ENCODE measurements at places on chromosomes 12 and 14. TPM values are rescaled to one million over a fixed set of nuclear protein-coding genes. Genes with fewer than 3 reads are reported as not detected.

PZP gene
- total RNA-seq, result not detected

GRCh38 chr12:132142679-132143335 lies 1.3 kb downstream of the DDX51 start:
- peak overlapping the region; percentile 82 for H3K4me3 ChIP-seq
- peaks cover 35% of the 10 kb centered on the region for H3K4me1 ChIP-seq
- peaks cover 40% of the 10 kb centered on the region for H3K36me3 ChIP-seq
- no peak for DNase-seq
- H3K27ac ChIP-seq, result no peak overlapping the region
- H3K27me3 ChIP-seq, result no peaks in the 10 kb centered on the region

DNA sequence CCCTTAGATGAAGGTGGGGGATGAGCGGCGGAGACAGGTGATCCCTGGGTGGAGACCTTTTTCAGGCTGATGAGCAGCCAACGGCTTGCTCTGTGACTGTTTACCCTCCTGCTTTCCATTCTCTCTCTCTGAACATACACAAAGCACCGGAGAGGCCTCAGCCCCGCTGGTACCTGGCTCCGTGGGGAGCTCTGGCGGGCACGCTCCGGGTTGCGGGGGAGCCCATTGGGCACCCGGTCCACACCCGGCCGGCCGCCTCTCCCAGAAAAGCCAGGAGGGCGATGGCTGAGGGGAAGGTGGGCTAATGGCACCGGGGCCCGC lies 545 bp downstream of the SMARCC2 start:
- H3K4me1 ChIP-seq, result peaks cover 43% of the 10 kb centered on the region
- H3K27me3 ChIP-seq, result no peaks in the 10 kb centered on the region
- H3K27ac ChIP-seq, result peak overlapping the region; percentile 82
- DNase-seq, result no peak
- peaks cover 39% of the 10 kb centered on the region for H3K36me3 ChIP-seq

DNA sequence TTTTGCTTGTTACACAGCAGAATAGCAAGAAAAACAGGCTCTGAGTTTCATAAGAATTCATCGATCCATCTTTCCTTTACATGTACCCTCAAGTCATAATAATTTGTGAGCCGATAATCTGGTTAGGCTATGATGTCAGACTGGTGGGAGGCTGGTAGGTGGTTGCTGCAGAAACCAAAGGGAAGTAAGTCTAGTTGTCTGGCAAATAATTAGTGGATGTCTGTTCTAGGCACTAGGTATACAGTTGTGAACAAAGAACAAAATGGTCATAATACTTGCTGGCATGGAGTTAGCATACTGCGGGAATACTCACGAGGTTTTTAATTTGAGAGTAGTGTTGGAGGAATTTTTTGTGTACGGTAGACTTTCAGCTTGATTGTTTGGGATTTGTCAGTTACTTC lies 8.8 kb downstream of the SUSD6 start:
- H3K4me1 ChIP-seq, result peaks cover 96% of the 10 kb centered on the region
- no peaks in the 10 kb centered on the region for H3K27me3 ChIP-seq
- no peak for DNase-seq
- peak overlapping the region; percentile 39 for H3K4me3 ChIP-seq

- H3K36me3 ChIP-seq, result no peaks in the 10 kb centered on the region
- H3K4me1 ChIP-seq, result no peaks in the 10 kb centered on the region
- H3K4me3 ChIP-seq, result no peak overlapping the region
- H3K27me3 ChIP-seq, result peaks cover 7% of the 10 kb centered on the region
- H3K27ac ChIP-seq, result no peak overlapping the region
These were observed 8.1 kb upstream of the GPHB5 start for GRCh38 chr14:63326840-63327239.
